ENCODE measurements at places on chromosomes 5 and 9.
A peak's percentile ranks its signal among the peaks of the same experiment; 100 is the strongest.

DNA sequence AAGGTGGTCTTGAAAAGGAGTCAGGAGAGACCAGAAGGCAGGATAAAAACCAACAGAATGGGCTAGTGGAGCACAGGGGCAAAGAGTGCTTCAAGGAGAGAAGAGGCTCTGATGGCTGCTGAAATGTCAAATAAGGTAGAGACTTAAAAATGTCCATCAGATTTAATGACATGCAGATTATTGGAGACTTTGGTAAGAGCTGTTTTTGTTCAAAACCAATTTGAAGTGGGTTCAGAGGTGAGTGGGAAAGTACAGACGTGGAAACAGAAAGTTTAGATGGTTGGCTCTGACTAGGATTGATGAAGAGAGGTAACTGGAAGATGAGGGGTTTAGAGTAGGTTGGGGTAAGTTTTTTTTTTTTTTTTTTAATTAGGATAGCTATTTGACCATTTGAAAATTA, 14.1 kb downstream of the SLC25A46 start:
- no peak for DNase-seq

GRCh38 chr9:135244271-135245221, 157.1 kb downstream of the OLFM1 start:
- DNase-seq, result no peak

GRCh38 chr5:60699288-60699608, 718 bp downstream of the DEPDC1B start:
- no peak for DNase-seq

DNA sequence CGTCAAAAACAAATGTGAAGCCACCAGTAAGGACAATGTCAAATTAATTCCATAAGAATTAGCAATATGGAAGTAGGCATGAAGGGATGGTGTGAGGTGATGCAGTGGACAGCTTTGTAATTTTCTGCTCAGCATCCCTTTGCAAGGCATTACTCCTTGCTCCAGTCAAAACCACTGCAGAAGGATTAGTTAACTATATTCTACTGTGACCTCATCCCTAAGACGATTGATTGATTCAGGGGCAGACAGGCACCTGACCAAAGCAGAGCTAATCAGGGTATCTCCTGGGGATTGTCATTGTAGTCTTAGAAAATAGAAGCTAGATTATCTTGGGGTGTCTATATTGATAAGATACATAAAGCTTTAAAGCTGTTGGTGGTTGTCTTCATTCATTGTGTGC, 98.7 kb downstream of the NMUR2 start:
- no peak for DNase-seq

DNA sequence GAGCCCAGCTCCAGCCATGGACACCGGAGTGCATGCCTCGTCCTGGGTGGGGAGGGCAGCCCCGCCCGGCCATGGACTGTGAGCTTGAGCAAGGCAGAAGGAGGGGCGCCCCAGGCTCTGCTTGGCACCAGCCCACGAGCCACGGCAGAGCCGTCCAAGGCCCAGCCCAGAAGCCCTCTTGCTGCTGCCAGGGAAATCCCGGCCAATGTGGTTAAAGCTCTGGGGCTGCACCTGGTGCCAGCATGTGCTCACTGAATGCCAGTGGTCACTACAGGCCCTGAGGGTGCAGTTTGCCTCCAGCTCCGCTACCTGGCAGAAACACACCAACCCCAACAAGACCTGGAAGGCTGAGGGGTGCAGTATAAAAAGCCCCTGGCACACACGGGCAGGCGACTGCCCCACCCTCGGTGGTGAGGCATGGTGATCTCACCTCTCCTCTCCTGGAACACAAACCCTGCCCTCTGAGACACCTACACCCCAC, 11.8 kb downstream of the BRD3 start:
- DNase-seq, result peak; percentile 59

- no peak for DNase-seq
Observed at GRCh38 chr5:1525624-1526189, 1.9 kb upstream of the LPCAT1 start.

DNA sequence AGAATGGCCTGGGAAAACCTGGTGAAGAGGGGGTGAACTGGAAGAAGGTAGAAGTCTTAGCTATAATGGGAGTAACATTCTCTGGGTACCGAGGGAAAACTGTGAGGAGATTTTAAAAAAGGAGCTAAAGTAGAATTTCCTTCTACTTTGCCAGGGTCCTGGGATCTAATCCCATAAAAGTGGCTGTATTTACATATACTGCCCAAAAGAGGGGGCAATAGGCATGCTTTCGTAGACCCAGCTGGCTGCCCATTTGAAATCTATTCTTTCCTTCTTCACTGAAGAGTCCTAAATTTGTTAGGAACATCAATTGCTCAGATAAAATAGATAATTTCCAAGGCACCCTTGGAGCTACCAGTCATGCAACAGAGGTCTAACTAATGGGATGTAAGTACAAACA, 159.2 kb downstream of the CDC42SE2 start:
- no peak for DNase-seq

DNA sequence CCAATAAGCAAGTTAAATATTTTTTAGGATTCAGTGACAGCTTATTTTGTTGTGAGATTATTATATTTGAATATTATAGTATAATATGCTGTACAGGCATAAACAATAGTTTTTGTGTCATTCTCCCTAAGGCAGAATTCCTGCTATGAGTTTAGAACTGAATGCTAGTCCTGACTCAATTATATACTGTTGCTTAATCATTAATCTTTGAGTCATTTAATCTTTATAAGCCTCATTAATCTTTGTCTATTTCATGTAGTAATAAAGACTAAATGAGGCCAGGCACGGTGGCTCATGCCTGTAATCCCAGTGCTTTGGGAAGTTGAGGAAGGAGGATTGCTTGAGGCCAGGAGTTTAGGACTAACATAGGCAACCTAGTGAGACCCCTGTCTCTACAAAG, 3.6 kb upstream of the DCP2 start:
- no peak for DNase-seq

DNA sequence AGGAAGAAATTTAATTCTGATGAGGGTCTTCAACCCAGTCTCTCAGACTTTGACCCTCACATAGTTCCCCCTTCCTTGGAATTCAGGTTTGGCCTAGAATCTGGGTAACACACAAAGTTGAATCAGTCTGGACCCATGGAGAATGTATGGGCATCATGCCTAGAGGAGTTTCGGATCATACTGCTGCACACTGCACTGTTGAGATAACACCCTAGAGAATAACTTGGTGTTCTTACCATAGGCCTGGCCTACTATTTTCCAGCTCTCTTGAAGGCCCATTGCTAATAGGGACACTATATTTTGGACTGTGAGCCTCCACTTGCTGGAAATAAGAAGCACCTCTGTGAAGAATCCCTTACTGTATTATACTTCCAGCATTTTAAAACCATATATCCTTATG, 413.5 kb downstream of the PLK2 start:
- no peak for DNase-seq

- DNase-seq, result no peak
Observed at GRCh38 chr9:82152181-82152580, 163.6 kb downstream of the SPATA31D1 start.

Data from lower leg skin (tissue), 4 donors.